ENCODE measurements at places on chromosomes 2 and 18.

DNA sequence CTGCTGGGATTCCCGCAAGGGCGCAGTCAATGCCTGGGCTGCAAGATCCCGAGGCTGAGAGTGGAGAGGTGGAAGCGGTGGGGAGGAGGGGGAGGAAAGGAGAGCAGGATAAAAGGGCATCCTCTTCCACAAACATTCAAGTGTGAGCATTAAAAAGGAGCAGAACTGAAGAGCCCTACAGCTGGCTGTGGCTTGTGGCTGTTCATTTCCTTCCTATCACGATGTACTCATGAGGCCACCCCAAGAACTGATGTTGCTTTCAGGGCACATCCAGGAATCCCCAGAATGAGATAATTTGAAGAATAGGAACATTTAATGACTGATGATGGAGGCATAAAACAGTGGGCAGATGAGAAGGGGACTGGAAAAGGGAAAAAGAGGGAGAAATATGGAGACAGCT lies 230.8 kb upstream of the SMIM21 start:
- DNase-seq: no peak

- DNase-seq: no peak
These were observed 24.3 kb downstream of the TRAPPC12 start for GRCh38 chr2:3403587-3404334.

- no peak for DNase-seq
These were observed 265.1 kb upstream of the TNP1 start for GRCh38 chr2:217125014-217125413.

DNA sequence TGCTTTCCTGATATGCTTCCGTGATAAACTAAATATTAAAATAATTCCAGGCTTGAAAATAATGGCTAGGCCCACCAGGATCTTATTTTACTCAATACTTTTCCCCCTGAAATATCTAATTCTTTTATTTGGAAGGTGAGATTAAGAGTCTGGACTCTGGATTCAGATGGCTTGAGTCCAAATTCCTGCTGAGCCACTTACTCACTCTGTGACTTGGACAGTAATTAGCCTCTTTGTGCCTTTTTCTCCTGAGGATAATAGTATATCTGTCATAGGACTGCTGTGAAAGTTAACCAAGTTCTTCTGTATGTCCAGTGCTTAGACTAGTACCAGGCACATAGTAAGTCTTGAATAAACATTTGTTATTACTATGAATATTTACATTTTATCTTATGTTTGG lies 127.3 kb upstream of the ERBB4 start:
- no peak for DNase-seq

DNA sequence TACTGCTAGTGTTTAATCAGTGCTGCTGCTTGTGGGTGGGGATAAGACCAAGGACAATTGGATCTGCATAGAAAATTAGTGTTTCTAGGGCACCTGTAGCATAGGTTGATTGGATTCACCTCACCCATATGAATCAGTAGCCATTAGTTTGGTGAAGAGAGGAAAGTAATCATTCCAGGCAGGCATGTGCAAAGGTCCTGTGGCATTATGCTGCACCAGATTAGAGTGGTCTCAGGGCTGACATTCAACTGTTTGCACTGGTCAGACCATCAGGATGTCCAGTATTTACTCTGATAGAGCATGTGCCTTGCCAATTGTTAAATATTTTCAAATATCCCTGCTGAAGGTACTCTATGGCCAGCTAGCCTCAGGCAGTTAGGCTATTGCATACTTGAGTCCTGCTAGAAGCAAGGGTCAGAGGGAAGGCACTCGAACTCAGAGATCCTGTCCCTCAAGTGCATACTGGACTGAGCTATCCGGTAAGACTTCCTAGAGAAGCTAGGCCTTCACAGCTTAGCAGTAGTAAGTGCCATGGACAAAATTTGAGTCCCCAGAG lies 64.7 kb downstream of the SKA1 start:
- no peak for DNase-seq

DNA sequence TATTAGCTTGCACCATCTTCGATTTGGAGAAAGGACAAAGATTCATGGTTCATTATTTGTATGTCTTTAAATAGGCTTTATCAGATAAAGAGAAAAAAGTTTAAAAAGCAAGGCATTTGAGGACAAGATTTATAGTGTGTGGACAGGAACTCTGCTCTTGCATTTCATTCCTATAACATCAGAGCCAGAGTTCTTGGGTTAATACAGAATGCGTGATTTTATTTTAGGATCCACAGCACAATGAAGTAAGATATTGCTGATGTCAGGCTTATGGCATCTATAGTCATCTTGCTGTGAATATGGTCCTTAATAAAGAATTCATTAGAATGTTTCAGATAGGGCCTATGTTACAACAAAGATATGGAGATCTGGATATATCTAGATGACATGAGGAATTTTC lies 19.7 kb downstream of the RASGRP3 start:
- DNase-seq: no peak

DNA sequence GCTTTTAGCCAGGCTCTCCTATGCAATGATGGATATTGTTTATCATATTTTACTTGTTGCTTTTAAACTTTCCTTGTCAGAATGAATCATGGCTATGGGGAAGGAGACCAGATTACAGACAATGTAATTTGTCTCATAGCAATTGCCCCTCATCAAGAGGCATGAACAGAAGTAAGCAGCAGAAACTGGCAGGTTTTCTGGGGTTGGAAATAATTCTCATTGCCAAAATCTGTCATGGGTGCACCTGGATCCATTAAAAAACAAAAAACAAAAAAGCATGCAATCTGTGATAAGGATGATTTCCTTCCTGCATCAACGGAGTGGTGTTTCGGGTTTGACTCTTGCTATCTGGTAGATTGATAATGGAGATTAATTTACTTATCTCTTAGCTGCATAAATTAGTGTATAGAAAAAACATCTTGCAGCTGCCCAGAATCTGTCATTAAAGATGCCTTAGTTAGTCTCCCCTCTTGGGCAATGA lies 419.6 kb downstream of the SOX11 start:
- DNase-seq: no peak

GRCh38 chr2:233240897-233241296 lies 10.6 kb upstream of the ATG16L1 start:
- DNase-seq: no peak

DNA sequence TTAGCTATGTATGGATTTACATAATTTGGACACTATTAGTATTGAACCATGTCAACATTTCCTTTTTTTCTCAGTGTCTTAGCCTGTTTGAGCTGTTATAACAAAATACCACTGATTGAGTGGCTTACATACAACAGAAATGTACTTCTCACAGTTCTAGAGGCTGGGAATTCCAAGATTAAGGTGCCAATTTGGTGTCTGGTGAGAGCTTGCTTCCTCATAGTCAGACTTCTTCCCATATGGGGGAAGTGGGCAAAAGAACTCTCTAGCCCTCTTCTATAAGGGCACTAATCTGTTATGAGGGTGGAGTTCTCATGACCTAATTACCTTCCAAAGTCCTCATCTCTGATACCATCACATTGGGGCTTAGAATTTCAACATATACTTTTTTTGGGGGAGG lies 12.6 kb downstream of the ZNF804A start:
- DNase-seq: no peak

DNA sequence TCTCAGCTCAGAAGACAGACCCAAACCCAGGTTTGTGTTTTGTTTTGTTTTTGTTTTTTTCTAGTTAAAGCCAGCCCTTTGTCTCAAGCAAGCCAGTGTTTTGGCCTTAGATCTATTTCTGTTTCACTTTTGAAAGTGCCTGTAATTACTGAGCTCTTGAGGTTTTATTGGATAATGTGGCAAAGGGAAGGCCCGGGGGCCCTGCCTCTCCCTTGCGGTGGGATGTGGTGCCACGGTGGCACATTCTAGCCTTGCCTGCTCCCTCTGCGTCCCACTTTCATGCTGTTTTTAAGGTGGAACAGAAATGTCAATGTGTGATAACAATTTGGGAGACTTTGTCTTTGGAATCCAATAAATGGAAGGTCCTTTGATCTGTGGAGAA lies 2.5 kb downstream of the HPCAL1 start:
- DNase-seq: no peak

GRCh38 chr2:61631321-61631720 lies 93.2 kb upstream of the XPO1 start:
- no peak for DNase-seq

GRCh38 chr2:26562811-26563645 lies 78.1 kb downstream of the CIB4 start:
- DNase-seq: no peak

- DNase-seq: no peak
These were observed 65.1 kb downstream of the MEX3C start for GRCh38 chr18:51132256-51132935.

- DNase-seq: no peak
These were observed 182.8 kb downstream of the PIK3C3 start for GRCh38 chr18:42137693-42138375.

- DNase-seq: no peak
These were observed 70.8 kb downstream of the DDX18 start for GRCh38 chr2:117885308-117885707.

DNA sequence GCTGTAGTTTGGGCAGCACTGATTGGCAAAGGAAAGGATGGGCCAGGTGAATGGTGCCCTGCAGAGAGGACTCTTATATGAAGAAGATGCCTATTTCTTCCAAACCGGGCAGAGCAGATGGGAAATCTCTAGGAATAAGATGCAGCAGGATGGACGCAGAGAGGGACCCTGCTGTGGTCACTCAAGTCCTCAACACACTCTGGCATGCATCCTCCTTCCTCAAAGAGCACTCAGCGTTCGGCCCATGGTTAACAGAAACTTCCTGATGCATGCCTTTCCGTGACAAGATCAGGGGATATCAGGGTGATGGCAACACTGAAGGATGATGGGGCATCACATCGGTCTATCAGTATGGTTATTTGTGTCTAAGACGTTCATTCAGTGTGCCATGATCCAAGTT lies 232.7 kb downstream of the TTC32 start:
- no peak for DNase-seq

DNA sequence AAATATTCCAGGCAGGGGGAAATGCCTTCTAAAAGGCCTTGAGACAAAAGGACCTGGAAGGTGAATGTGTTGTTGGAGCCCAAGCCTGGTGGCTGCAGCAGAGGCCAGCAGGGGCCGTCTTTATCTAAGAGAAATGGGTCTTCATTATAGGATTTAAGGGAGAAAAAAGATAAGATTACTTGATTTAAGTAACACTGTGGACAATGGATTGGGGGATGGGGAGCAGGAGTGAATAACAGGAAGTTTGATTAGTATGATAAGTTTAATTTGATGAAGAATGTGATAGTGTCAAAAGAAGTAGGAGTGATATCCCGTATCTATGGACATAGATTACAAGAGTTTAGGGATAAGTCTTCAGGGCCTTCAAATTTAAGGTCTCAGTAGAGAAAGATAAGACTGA lies 64.2 kb downstream of the WDR75 start:
- no peak for DNase-seq

- DNase-seq: no peak
These were observed 626 bp downstream of the CAPN10 start for GRCh38 chr2:240586919-240587800.

- no peak for DNase-seq
These were observed 142.9 kb downstream of the LDLRAD4 start for GRCh38 chr18:13361431-13361830.

- DNase-seq: no peak
These were observed 14.9 kb downstream of the KIAA1328 start for GRCh38 chr18:36843784-36844183.

GRCh38 chr18:79590191-79591031 lies 89.2 kb upstream of the CTDP1 start:
- no peak for DNase-seq

DNA sequence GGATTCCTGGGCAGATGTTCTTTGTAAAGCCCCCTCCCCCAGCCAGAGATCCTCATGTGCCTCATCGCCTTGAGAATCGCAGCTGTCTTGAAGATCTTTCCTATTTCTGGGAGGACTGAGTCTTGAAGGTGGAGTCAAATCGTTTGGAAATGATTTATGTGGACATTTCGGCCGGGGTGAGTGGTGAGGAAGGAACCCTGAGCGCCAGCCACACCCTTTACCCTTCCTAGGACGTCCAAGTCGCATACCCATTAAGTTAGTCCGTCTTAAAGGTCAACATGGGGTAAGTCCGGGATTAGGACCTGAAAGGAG lies 84.9 kb upstream of the ZCCHC2 start:
- no peak for DNase-seq

- DNase-seq: no peak
These were observed 587.3 kb upstream of the ID2 start for GRCh38 chr2:8094526-8094925.

DNA sequence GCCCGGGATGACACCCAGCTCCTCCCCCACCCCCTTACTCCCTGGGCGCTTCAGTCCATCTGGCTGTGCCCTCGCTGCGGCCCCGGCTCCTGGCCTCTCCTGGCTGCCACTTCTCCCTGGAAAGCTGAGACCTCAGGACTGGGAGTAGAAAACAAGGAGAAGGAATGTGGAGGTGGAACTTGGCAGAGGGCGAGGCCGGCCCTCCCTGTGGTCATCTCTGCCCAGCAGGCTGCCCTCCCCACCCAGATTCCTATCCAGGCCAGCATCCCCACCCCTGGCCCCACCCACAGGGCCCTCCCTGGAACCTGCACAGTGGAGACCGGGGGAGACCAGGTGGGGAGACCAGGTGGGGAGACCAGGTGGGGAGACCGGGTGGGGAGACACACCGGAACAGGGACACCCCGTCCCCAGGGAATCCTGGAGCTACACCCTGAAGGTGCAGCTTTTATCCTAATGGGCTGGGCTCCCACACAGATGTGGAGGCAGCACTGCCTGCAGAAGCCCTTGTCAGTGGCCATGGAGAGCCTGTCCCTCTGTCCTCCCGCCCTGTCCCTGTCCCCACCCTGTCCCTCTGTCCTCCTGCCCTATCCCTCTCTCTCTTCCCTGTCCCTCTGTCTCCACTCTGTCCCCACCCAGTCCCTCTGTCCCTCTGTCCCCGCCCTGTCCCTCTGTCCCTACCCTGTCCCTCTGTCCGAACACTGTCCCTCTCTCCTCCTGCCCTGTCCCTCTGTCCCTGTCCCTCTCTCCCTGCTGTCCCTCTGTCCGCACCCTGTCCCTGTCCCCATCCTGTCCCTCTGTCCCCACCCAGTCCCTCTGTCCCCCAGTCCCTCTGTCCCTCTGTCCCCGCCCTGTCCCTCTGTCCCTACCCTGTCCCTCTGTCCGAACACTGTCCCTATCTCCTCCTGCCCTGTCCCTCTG lies 157.1 kb downstream of the PXDN start:
- DNase-seq: no peak

GRCh38 chr18:79615091-79615490 lies 64.5 kb upstream of the CTDP1 start:
- no peak for DNase-seq

DNA sequence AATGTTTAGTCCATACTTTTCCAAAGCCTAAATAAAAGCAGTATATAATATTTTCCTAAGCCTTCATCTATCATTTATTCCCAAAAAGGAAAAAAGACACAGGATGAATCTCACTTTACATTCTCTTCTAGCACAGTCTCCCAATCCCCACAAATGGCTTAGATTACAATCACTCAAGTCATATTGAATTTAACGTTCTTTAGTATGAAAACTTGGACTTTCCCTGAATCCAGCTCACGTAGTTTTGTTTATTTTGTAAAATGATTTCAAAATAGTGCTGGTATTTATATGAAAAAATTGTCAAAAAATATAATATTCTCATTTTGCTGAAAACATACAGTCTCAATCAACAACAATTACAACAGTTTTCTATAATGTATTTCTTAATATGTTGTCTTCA lies 137.7 kb upstream of the CCDC150 start:
- no peak for DNase-seq
